ENCODE measurements at places on chromosomes 5 and 9.

GRCh38 chr5:148290271-148291195 is 21.7 kb upstream of the SPINK7 start:
- peak; percentile 4 for DNase-seq

DNA sequence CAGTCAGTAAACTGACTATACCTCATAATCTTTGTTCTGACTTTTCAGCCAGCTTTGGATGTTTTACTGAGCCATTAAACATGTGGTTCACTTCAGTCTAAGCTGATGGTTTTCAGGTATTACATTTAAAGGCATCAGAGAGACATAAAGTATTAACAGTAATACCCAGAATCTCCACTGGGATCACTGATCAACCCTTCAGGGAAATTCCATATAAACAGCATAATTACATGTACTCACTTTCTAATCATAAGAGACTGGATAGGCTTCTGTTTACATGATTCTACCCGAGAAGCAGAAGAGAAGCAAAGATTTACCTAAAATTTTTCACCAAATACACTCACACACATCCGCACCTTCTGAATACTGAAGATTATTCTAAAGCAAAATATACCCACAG is 186.7 kb upstream of the FREM1 start:
- DNase-seq, result no peak

- no peak for DNase-seq
Measured at GRCh38 chr5:119288379-119289033, 67.3 kb upstream of the TNFAIP8 start.

DNA sequence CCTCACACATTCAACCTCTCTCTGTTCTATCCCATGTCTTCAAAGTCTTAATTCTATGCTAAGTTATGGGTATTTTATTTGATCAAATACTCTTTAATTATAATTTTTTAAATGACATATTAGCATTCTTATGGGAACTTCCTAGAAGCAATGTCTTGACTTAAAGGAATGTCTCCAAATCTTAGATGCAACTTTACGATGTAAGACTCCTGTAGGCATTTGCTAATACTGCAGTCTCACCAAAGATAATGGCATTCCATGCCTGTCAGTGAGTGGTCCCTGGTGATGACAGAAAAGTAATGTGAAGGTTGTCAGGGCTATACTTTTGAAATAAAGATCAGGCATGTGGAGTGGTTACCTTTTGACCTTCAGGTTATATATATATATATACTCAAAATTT is 1654.2 kb upstream of the WWC1 start:
- DNase-seq, result no peak

DNA sequence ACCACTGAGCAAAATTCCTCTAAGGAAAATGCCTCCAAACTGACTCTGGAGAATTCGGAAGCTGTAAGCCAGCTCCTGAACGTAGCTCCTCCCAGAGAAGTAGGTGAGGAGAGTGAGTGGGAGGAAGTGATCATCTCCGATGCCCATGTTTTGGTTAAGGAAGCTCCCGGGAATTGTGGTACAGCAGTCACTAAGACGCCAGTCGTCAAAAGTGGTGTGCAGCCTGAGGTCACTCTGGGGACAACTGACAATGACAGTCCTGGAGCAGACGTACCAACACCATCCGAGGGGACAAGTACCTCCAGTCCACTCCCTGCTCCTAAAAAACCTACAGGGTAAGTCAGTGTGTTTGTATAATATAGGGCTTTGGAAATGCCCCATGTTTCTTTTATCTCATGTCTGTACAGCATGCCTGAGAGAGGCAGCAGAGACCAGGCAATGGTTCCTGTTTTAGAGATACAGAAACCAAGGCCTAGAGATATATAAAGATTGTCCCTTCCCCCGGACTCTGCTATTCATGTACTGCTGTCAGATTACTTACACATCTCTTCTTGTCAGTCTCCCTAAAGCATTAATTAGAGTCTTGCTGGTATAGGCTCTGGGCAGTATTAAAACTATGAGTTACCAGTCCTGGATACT is 23.9 kb downstream of the HMGXB3 start:
- no peak for DNase-seq

GRCh38 chr9:69218166-69218565 is 44.1 kb downstream of the TJP2 start:
- no peak for DNase-seq

GRCh38 chr5:141692919-141693725 is 11.1 kb upstream of the ARAP3 start:
- no peak for DNase-seq

- DNase-seq, result no peak
Measured at GRCh38 chr5:107301999-107302398, 368.7 kb downstream of the EFNA5 start.

DNA sequence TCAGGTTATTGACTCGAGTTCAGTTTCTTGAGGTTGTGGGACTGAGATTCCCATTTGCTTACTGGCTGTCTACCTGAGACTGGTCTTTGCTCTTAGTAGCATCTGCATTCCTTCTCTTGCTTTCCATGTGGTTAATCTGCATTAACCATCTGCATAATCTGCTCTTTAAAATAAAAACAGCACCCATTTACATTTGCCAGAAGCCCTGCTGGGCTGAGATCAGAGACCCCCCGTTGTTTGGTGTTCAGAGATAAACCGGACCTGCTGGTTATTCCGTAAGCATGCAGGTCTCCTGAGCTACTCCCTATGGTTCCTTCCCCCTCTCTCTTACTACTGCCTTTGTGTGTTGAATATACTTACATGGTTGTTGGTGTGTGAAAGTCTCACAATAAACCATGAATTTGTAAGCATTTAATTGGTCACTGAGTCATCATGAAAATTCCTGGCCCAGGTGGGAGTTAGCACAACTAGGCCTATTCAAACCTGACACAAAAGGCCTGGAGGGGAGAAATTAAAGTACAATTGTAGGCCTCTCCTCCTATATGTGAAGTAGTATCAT is 396.7 kb downstream of the MRPS30 start:
- DNase-seq, result no peak

DNA sequence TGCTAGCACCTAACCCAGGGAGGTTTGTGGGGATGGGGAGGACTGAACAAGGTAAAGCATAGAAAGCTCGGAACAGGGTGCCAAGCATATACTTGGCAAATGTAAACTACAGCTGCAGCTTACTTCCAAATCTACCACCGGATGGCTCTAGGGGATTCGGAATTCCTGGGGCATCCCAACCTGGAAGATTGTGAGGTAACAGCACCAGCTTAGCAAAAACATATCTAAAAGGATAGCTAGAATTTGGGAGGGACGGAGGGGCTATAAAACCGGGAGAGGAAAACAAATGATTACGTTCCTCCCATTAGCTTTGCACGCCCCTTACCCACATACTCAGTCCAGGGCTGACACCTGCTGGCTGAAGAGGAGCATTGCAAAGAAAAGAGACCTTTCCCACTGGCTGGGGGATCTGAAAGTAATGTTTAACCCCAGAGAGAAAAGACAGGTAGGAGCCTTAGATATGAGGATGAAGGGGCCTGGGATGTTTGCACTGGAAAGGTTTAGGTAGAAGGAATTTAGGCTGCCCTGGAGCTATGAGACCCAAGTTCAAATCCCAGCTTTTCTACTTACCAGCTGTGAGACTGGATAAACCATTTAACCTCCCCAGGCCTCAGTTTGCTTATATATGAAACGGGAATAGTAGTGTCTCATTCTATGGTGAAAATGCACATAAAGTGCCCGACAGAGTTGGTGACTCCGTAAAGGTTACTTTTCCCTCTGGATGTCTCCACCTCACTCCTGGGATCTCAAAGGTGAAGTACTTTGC is 73.6 kb downstream of the FAM114A2 start:
- DNase-seq, result peak; percentile 32

GRCh38 chr5:142242272-142242671 is 82.5 kb downstream of the SPRY4 start:
- DNase-seq, result no peak

DNA sequence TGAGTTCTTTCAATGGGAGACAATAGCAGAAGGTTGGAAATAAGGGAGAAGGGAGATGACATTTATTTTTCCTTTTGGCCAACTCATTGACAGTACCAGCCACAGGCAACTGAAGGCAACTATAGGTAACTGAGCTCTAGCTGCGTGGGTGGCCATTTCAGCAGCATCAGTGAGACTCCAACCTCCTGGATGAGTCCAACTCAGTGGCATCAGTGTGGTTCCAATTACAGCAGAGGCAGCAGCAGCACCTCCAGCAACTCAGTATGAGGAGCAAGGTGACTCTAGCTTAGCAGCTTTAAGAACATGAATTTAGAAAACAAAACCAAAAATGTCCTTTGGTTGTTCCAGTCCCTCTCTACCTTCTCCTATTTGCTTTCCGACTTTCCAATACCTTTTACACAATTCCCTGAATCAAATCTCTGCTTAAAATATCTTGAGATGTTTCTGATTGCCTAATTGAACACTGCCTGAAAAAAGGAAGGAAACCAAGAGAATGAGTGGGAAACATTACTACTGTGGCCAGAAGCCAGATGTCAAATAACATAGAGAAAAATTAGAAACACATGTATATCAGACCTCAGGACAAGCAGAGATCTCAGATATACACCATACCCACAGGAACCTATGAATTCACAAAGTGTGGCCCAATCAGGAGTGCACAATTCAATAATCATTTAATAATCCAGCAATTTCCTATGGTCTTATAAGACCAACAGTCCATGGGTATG is 166.5 kb upstream of the RORB start:
- no peak for DNase-seq

DNA sequence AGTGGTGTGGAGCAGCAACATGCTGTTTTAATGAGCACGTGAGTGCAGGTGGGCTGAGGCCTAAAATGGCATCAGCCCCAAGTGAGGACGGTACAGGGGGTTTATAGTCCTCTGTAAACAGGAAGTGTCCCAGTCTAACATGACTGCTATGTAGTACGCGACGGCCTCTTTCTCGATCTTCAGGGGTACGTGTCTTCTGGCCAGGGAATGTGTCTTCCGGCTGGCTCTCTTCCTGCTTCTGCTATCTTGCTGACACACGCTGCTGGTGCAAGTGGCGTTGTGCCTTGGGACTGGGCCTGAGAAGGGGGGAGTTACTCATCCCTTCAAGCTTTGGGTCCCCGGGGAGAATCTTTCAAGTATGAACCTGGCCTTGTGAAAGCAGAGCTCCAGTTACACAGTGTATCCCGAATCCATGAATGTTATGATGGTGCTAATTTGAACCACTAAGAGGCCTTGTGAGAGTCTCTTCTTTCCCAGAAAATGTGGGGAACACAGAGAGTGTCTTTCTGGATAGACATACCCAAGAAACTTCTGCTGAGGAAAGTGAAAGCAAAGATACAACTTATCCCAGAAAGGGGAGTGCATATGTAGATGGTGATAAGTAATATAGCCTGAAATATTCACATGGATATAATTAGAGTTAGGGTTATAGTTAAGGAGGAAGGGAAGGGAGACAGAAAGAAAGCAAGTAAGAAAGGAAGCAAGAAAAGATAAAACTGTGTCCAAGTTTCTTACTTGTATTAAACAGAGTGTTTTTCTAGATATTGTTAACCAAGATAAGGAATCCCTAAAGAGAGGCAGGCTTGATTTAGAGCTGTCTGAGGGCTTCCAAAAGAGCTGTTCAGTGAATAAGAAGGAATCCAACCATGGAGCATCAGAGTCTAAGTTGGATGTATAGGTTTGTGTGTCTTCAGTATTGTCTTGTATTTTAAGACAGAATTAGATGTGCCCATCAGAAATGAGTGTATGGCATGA is 35.5 kb upstream of the ANXA2R start:
- no peak for DNase-seq

GRCh38 chr9:129353697-129354336 is 175.8 kb upstream of the IER5L start:
- no peak for DNase-seq

DNA sequence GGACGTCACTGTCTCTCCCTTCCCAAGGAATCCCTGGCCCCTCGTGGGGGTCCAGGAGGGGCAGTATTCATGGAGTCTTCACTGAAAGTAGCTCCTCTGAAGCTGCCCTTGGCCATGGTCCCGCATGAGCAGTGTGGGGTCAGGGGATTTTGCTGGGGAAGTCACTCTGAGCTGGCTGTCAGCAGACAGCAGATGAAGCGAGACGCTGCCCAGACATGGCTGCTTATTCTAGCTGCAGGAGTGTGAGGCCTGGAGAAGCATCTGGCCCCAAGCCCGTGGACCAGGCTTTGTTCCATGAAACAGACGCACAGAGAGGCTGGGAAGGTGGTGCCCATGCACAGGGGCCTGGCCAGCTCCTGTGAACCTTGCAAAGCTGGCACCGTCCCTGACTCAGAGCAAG is 21.5 kb upstream of the ASS1 start:
- DNase-seq, result no peak

DNA sequence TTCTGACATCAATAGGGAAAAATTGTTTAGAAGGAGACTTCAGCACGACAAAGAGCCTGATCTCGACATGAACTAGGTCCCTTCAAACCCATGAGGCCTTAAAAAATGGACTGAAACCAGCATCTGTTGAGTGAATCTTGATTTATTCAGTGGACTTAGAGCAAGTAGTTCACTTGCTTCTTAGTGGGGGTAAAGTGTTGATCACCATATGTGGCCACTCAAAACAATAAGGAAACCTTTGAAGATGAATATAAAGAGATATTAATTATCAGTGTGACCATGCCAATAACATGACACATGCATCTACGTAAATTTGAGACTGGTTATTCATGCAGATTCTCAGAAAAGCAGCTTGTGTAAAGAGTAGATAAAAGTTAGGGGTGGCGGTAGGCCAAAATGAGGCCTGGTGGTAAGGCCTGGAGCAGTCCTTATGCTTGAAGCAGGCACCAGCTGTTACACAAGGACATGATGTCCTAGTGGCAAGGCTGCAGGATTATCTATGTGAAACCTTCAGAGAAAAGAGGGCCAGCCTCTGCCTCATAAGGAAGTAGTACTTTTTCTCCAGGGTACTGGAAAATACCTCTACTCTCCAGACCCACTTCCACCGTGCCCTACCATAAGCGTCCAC is 61.3 kb downstream of the S1PR3 start:
- no peak for DNase-seq

GRCh38 chr9:33867747-33868439 is 50.9 kb downstream of the UBE2R2 start:
- no peak for DNase-seq

- no peak for DNase-seq
Measured at GRCh38 chr9:116671605-116672004, 15.5 kb upstream of the TRIM32 start.

- DNase-seq, result peak; percentile 8
Measured at GRCh38 chr5:66713998-66714397, 117.8 kb downstream of the MAST4 start.

DNA sequence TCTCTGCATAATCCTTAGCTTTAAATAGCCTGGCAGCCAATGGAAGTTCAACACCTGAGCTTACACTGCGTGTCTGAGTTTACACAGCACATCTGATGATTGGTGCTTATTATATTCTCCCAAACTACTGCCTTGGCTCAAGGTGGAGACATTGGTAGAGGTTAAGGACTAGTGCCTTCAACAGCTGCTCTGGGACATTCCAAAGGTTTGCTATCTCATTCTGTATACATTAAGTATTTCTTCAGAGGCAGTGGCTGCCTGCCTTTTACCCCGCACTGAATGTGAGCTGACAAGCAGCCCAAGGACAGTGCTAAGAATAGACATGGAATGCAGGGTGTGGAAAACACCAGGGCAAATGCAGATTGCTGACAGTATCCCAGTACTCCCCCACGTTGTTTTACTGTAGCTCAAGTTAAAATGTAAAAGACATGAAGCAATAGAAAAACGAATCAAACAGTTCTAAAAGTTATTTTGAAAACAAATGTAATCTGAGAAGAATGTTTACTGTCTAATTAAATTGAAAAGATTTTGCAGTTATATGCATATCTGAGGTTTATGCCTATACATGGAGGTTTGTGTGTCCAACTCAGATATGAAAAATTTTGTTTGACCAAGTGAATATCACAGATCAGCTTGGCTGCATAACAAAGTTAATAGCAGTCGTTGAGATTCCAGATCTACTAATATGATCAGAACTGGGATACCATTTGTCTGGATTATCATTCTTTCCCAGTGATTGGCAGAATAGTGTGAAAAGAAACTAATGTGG is 1.8 kb downstream of the HSPB3 start:
- no peak for DNase-seq
